Stimulated activated CD4-positive, alpha-beta T cell treated with anti-CD3 and anti-CD28 coated beads, Interleukin-4, amount 100 ng/mL, for 4 hours (primary cell): ENCODE measurements at places on chromosomes 4 and X.

GRCh38 chrX:150455215-150455608 is 92.1 kb downstream of the MAMLD1 start:
- no peak for DNase-seq

DNA sequence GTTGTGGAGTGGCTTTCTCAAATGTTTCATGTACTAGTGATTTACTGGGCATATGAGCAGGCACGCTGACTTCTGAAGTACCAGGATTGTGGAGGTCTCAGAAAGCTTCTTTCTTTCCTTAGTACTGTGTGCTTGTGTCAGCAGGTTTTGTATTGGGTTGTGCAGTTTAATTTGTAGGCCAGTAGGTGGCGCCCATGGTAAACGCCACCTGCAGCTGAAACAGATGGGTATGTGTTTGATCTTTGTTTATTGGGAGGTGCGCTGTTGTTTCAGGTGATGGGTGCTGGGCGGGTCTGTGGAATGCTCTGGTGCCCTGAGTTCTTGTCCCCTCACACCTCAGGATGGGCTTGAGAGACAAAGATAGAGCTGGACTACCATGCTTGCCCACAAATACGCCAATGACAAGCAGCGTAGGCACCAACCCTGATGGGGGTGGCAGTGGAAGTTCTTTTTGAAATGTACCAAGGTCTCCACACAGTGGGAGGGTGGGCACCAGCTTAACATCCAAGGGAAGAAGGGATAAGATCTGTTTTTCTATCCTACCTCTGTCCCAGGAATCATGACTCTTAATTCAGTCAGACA is 141.5 kb downstream of the RPS6KA6 start:
- DNase-seq: no peak

DNA sequence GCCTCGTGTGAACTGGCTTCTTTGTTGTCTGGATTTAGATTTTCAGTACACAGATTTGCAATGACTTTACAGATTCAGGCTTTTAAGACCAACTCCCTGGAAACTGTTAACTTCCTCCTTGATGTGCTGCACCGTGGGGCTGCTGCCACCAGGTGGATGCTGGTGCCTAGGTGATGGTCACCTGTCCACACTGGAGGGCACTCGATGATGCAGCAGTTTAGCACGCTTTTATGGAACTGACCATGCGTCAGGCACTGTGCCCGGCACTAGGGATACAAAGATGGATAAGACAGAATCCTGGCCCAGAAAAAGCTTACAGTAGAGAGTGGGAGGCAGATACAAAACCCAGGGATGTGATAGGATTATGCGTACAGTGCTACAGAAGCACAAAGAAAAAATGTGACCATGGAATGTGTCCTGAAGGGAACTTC is 180.7 kb downstream of the CEP135 start:
- DNase-seq: no peak

DNA sequence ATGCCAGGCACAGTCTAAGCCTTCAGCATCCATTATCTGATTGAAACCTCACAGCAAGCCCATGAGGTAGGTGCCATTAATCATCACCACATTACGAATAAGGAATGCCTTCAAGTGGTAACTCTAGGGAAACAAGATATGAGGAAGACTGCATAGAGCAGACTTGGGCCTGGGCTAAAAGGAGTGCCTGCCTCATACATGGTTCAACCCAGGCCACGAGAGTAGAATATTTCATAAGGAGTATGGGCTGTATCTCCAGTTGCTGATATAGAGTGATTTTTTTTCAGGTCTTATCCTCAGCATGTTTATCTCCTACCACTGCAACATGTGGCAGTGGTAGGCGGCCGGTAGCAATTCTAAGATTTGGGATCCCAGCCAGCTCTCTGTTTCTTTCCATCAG is 51.7 kb downstream of the ATP11C start:
- DNase-seq: no peak

GRCh38 chr4:37389967-37390580 is 145.5 kb downstream of the NWD2 start:
- DNase-seq: no peak

DNA sequence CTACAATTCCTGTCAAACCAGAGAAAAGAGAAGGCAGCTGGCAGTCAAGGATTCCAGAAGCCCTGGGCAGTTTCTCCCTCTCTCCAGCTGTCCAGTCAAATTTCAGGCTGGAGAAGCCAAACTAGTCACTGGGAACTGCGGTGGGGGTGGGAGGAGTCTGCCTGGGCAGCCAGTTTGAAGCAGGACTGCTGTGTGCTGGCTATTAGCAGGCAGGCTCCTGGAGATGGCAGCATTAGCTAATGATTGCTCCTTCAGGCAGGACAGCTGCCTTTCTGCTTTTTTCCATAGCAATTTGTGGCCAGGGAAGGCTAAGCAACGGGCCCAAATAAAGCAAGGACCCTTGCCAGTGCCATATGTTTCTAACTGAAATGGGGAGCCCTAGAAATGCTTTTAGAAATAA is 44.7 kb upstream of the FGF13 start:
- no peak for DNase-seq

- no peak for DNase-seq
These were observed 70.8 kb downstream of the RWDD4 start for GRCh38 chr4:183588169-183588675.
